ENCODE measurements at places on chromosomes 5 and 9. TPM values are rescaled to one million over a fixed set of nuclear protein-coding genes. Genes with fewer than 3 reads are reported as not detected.

INSL4 gene
- total RNA-seq, result not detected

CCNO gene
- total RNA-seq, result not detected

OR1Q1 gene
- total RNA-seq, result not detected

FAM169A gene
- total RNA-seq, result 75.4 TPM

ELAVL2 gene
- total RNA-seq, result 311 TPM

FOXD4 gene
- total RNA-seq, result 1.2 TPM

PCDHGB5 gene
- total RNA-seq, result 13.0 TPM

IFNA2 gene
- total RNA-seq, result not detected

PTGDS gene
- total RNA-seq, result 61.1 TPM

GRCh38 chr5:111857623-111858022, 100.6 kb upstream of the NREP start:
- no peak for DNase-seq

GRCh38 chr5:68024426-68024825, 191.1 kb upstream of the PIK3R1 start:
- no peak for DNase-seq

- no peak for DNase-seq
These were observed 56.1 kb downstream of the MED27 start for GRCh38 chr9:132023419-132024180.

DNA sequence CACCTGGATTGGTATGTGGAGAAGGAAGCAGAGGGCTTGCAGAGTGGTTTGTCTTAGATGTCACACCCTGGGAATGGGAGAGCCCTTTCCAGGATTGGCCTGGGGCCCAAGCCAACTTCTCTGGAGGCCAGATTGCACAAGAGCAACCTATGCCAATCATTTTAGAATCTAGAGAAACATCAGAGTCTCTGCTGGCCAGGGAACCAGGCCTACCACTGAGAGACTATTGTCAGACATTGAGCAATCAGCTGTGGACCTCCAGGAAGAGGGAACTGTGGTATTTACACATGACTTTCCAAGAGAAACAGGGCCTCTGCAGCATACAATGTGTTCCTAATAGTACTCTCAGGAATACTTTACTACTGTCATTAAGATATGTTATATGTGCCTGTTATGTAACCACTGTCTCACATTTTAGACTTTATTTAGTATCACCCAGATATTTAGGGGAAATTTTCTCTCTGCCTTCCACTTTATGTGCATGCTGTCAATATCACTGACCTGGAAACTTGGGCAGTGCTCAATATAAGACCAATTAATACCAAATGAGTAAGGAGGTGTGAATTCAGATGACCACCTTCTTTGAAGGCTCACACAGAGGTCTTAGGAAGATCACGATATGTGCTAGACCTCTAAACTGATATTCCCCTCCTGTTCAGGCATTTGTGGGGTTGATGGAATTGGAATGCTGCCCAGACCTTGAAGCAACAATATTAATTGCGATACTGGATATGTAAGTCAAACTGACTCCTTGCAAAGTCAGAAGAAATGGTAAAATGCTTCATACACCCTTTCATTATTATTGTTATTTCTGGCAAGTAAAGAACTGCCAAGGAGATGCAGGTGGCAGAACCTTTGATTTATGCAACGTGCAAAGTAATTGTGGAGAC, 20.5 kb upstream of the CCL28 start:
- peak; percentile 18 for DNase-seq

DNA sequence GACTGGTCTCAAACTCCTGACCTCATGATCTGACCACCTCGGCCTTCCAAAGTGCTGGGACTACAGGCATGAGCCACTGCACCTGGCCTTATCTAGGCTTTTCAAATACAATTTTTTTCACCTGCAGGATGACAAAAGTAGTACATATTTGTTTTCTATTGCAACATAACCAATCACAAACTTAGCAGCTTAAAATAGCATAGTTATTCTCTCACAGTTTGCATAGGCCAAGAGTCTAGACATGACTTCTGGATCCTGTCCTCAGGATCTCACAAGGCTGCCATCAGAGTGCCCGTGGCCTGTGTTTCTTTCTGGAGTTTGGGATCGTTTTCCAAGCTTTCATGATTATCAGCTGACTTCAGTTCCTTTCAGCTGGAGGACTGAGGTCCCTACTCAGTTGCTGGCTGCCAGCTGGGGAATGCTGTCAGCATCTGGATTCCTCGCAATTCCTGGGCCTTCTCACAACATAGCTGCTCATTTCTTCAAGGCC, 348.9 kb downstream of the ARHGEF28 start:
- DNase-seq, result no peak

DNA sequence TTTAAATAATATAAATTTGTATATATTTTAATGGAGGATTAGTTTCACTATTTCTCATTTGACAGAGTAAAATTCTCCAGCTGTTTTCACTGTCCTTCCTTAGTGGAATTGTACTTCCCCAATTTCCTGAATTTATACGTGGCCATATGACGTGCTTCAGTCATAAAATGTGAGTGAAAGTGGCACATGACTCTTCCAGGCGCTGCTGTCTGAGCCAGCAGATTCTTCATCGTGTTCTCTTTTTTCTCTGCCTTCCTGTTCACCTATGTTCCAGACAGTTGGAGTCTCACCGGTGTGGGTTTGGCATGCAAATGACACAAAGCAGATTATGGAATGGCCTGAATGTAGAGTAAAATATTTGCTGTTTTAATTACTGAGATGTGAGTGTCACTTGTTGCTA, 684.1 kb downstream of the SEMA5A start:
- no peak for DNase-seq

DNA sequence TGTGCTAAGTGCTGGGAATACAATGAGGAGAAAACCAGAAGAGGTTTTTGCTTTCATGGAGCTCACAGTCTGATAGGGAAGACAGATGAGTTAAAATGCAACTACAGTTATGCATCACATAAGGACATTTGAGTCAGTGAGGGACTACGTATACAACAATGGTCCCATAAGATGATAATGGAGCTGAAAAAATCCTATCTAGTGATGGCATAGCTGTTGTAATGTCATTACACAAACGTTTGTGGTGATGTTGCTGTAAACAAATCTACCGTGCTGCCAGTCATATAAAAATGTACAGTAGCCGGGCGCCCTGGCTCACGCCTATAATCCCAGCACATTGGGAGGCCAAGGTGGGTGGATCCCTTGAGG, 110.1 kb upstream of the RAD23B start:
- no peak for DNase-seq

DNA sequence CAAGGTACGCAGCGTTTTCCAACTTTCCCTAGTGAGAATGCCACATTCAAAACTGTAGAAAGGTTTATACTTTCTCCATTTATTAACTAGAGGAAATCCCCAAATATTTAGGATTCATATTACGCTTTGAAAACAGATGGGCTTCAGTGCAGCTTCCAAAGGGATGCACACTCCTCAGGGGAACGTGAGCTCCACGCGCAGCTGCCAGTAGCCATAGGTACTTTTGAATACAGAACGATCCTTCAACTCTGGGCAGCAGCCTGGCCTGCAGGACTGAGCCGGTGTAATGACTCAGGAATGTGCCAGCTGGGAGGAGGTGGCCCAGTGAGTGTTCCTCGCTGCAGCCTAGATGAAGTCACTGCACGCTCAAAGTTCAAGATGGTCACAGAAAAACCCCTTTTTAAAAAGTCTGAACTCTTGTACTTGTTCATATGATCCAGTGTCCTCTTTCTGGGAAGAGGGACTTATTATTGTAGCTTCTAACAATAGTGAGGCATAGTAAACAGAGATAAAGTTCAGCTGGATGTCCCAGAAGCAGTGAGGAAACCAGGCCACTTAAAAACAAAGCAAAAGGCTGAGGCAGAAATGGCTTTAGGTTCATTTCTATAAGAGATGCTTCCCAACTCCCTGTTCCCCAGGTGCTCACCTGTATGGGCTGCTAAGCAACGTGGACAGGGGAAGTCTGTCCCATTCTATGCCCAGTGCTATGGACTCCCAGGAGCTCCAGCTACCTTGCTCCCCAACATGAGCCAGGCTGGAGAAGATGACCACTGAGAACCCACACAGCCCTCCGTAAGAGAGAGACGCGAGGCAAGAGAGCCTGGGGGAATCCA, 130.0 kb downstream of the LHFPL2 start:
- no peak for DNase-seq

DNA sequence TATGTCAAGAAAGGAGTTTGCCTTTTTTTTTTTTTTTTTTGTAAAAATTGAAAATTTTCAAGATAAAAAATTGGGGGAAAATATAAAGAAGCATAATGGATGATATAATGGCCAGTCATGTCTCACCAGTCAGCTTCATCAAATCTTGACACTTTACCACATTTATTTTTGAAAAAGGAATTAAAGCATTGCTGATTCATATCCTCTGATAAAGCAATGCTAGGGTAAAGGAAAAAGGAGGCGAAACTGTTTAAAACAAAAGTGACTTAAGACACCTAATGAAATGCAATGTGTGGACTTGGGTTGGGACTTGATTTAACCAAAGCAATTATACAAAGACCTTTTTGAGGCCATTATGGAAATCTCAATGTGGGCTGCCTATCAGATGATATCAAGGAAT, 208.5 kb downstream of the ARHGAP26 start:
- no peak for DNase-seq

DNA sequence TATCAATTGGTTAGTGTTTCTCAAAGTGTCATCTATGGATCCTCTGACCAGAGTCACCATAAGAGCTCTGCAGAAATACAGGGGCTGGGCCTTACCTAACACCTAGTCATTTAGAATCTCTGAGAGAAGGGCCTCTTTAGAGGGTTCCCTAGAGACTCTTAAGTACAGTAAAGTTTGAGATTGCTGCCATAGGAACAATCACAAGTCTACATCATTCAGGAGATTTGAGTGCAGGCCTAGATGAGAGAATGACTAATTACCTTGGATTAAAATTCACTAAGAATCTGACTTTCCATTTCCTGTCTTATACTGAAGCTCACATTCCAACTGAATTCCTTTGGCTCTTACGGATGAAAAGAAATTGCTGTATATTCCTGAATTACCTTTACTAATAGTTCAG, 182.1 kb upstream of the PTGER4 start:
- DNase-seq, result no peak

- DNase-seq, result no peak
These were observed 71.4 kb downstream of the SLC12A2 start for GRCh38 chr5:128154943-128155342.

- no peak for DNase-seq
These were observed 253.5 kb downstream of the RAB3C start for GRCh38 chr5:58836351-58836750.

DNA sequence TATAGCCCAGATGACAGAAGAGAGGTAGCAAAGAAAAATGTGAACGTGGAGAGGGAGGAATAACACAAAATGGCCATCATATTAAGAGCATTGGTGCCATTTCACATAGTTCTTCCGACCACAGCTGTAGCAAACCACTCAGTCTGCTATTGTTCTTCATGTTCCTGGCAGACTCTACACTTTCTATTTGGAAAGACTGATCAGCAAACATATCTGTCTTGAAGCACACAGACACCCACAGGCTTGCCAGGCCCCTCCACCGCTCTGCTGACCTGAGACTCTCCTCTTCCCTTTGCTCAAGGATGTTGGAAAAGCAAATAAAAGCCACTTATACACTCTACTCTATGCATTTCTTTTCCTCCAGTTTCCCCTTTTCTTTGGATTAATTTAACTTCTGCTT, 298.0 kb downstream of the FBXL7 start:
- DNase-seq, result no peak

GRCh38 chr5:60210810-60211209, 317.3 kb upstream of the PDE4D start:
- DNase-seq, result no peak

DNA sequence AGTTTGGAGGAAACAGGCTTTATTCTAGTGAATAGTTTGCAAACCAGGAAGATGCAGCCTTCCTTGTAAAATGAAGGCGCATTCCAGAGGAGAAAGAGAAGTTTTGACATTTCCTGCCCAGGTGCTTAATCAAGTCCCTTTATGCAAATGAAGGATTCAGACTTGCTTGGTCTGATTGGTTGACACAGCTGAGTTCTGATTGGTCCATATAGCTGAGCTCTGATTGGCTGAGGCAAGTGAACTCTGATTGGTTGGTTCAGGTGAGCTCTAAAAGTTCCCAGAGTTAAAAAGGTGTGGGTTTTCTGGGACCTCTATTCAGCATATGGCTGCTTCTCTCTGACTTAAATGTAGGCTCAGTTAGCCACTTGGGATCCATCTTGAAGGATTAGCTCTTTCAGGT, 151.0 kb downstream of the CACNA1B start:
- no peak for DNase-seq

DNA sequence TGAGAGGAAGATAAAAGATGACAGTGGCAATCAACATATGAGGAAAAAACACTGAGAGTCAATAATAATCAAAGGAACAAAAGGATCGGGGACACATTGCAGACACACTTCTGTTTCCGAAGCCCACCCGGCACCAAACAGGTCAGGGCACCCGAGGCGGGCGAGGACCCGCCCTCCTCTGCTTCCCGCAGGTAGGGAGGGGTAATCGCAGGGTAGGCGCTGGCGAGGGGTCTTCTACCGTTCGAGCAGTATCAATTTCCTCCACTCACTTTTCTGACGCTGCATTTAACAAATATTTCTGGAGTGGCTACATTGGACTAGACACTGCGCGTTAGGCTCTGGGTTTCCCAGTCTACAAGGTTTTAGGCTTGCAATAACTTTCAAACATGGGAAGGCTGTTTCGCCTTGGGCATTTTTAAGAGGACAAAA, 1.3 kb downstream of the TXN start:
- DNase-seq, result no peak

DNA sequence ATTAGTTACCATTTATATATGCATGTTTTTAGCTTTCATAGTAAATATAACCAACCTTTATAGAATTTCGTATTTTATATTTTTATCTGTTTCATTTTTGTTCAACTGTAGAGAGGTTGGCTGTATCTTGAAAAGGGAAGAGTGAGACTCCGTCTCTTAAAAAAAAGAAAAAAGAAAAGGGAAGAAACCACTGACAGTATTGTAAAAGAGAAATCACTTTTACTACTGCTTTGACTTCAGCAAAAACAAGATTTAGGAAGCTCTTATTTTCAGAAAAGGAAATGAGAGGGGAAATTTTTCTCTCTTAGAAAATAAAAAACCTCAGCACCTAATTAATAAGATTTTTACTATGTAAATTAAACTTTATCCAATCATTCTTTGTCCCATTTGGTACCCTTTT, 14.4 kb downstream of the POLK start:
- DNase-seq, result no peak

DNA sequence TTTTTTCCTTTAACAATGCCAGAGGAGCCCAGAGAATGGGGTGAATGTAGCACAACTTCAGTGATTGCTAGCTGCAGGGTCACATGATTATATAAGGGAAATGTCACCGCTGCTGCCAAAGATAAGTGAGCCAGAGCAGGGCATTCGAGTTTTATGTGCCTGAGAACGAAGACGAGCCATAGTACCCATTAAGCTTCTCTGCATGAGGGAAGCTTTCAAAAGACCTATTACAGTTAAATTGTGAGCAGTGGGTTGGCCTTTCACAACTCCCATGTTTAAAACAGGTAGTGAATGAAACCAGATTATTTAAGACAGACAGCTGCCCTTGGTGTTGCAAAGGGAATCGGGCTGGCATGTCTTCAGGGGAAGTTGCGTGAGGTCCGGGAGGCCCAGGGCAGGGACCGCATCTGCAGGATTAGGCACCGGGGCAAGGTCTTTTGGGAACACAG, 82.4 kb upstream of the TNFAIP8 start:
- DNase-seq, result no peak

Measured in frontal cortex (tissue), 4 donors.